ENCODE measurements at places on chromosomes 7 and 10.

DNA sequence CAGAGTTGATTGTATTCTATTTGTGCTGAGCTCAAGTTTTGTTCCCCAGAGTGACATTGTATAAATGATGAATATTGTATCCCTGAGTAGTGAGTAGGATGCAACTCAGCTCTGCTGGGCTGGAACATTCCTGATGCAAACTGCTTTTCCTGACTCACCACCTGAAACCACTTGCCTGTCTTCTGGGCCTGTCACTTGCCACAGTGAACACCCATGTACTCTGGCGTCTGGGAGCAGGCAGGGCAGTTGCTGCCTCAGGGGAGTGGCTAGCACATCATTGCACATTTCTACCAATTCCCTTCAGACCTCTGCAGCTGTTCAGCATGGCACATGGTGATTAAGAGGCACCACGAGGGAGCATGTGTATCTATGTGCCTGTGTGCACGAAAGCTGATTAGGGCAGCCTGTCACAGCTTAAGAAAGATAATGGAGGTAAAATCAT lies 157.3 kb downstream of the SND1 start:
- no peak for DNase-seq

DNA sequence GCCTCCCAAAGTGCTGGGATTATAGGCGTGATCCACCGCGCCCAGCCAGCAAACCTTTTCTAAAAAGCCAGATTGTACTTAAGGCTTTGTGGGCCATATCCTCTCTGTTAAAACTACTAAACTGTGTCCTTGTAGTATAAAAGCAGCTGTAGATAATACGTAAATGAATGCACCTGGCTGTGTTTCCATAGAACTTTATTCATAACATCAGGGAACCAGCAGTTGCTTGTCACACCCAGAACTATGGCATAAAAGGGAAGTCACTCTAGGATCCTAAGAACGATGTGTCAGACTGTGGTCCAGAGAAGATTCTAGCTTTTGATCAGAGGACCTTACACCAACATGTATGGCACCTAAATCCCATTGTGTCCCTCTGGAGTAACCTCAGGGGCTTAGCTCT lies 63.0 kb downstream of the DENND2A start:
- no peak for DNase-seq

- peak; percentile 44 for DNase-seq
Observed at GRCh38 chr7:44477063-44477830, 13.2 kb downstream of the NUDCD3 start.

DNA sequence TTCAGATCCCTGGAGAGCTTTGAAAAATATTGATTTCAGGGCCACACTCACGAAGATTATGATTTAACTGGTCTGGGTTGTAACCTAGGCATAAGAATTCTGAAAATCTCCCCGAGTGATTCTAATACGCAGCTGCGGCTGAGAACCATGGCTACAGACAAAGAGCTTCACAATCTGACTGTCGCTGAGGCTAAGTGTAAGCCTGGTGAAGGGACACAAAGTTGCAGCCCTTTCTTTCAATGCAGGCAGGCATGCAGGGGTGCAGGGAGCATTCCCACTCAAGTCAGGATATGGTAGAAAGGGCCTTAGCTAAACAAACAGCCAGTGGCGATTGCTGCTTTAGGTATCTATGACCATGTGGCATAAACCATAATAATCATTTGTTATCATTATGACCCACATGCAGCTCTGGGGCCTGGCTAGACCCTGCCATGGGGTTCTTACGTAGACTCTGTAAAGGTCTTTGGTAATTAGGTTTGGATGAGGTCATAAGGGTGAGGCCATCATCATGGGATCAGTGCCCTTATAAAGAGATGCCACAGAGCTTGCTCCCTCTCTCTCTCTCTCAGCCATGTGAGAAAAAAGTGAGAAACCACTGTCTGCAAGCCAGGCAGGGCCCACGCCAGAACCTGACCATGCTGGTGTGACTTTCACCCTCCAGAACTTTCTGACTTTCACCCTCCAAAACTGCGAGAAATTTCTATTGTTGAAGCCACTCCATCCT lies 88.4 kb upstream of the LANCL2 start:
- DNase-seq: no peak

DNA sequence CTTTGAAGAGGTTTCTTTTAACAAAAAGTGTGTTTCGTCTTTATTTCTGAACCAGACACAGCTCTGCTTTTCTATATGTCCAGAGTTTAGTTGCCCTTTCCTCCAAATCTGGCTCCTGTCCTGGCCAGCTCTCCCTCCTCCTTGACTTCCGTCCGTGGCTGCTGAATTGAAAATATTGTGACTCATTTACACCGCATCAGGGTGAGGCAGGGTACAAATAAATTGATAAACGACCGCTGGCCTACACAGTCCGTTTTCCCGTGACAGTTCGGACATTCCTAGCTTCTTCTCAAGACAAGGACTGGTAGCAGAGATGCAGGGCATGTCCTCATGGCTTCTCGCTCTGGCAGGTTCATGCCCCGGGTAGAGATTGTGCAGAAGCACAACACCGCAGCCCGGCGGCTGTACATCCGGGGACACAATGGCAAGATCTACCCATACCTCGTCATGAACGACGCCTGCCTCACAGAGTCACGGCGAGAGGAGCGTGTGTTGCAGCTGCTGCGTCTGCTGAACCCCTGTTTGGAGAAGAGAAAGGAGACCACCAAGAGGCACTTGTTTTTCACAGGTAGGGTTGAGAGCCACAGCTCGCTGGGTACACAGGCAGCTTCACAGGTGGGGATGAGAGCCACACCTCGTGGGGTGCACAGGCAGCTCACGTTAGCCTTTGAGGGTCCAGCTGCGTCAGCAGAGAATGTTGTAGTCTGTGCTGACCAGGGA lies 126.6 kb downstream of the TRRAP start:
- no peak for DNase-seq

DNA sequence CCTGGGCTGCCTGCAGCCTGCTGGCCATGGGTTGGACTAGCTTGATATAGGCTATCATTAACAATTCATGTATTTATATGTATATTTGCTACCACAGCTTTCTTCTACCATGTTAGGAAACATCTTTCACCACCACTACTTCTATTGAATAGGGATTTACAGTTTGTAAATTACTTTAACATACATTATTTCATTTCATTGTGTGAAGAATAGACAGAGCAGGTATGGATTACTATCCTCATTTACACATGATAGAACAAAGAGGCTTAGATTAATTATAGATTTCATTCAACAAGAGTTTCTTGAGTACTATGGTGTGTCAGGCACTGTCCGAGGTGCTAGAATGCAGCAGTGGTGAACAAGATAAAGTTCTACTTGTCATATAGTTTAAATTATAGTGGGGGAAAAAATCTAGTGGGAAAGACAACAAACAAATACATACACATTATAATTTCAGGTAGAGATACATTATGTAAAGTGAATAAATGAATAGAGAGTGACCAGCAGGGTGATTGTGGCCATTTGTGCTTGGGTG lies 20.6 kb downstream of the VTI1A start:
- no peak for DNase-seq

DNA sequence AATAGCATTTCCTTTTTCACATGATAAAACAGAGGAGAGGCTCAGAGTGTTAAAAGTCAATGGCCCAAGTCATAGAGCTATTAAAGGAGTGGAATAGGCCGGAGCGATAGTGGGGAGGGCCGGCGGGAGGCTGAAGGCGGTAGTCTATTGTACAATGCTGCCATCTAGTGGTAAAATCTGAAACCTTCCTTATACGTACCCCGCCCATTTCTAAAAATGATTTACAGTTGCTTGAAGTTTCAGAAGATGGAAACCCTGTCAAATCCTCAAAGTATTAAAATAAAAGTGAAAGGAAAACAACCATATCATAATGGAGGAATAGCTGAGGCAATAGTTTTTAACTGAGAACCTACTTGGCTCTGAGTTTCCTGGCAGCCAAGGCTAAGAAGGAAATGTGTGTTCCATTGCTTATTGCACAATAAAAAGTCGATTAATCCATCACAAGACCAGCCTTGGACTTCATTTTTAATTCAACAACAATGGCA lies 209.1 kb downstream of the CCSER2 start:
- no peak for DNase-seq

- DNase-seq: no peak
Observed at GRCh38 chr10:71780719-71781118, 7.4 kb upstream of the VSIR start.

- DNase-seq: no peak
Observed at GRCh38 chr10:123790132-123790885, 101.3 kb downstream of the CPXM2 start.

- no peak for DNase-seq
Observed at GRCh38 chr10:102945449-102945848, 27.4 kb downstream of the CNNM2 start.

GRCh38 chr7:152050547-152050971 lies 25.1 kb downstream of the GALNT11 start:
- no peak for DNase-seq

DNA sequence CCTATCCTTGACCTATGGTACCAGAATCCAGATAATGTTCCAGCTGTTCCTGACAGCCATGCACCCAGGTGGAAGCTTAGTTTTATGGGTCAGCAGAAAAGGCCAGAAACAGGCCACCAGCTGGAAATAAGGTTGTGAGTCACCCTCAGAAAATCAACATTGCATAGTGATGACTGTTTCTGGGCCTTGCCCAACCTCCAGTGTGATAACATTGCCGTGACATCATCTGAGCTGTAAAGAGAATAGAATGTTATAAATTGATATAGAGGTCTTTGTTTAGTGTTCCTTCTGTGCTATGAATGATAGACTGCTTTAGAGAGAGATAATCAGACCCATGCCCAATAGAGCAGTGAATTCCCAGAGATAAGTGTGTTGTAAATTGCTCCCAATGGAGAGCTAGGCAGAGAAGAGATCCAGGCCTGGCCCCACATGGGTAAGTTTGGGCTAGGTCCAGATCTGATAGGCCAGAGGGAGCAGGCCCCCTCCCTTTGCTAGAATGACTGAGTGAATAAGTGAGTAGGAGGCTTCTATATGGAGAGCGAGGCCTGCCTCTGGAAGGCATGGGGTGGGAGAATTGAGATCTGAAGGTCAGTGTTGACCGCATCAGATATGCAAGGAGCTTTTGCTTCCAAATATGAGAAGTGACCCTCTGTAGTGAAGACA lies 14.2 kb upstream of the HPS1 start:
- DNase-seq: no peak

GRCh38 chr7:98285157-98286092 lies 3.9 kb downstream of the BRI3 start:
- DNase-seq: no peak

GRCh38 chr7:44308596-44309270 lies 16.7 kb downstream of the CAMK2B start:
- no peak for DNase-seq

DNA sequence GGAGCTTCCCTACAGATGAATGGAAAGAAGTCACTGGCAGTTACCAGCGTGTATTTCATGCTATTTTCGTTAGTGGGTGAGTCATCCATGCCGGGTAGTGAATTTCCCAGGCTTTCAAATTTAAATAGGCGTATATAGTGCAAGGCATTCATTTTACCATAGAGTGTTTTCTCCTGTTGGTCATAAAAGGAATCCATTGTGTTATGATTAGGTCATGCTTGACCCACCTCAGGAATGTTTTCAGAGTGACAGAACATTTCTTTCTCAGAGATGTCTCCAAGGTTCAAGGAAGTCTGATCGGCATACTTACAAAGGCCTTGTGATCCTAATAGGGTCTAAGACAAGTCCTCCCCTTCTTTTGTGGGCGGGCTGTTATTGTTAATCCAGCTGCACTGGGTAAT lies 110.7 kb downstream of the AKR1D1 start:
- DNase-seq: no peak

DNA sequence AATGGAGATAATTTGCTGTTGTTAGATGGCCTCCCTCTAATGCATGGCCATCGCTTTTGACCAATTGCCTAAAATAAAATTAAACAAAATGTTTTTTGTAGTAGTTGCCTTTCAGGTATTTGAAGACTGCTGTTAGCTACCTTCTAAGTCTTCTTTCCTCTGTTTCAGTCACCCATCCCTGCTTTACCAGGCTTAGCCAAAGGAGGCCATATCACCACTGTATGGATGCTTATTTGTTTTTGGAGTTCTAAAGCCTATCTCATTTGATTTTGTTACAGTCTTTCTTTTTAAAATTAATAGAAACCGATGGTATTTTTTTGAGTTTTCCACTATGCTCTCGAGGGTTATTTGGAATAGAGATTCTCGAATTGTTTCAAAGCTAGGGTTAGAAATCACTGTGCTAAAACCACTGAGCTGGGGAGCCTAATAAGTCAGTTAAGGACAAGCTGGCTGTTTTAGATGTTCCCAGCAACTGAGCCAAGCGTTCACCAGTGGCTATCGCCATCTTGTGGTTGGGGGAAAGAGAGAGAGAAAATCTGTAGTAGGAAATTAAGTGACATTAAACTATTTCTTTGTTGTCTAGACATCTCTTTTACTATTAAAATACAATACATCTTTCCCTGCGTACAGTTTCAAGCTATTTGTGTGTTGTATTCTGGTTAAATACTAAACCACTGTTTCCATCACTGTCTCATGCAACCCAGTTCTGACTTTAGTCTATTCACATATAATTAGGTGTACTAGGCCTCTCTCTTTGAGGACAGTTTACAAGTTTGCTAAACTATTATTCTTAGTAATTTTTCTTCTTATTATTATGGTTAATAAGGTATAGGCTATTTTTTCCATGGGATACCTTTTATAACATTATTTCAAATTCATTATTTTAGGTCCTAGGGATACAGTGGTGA lies 52.2 kb downstream of the GPR158 start:
- no peak for DNase-seq

- no peak for DNase-seq
Observed at GRCh38 chr7:116577320-116577871, 52.6 kb downstream of the CAV1 start.

DNA sequence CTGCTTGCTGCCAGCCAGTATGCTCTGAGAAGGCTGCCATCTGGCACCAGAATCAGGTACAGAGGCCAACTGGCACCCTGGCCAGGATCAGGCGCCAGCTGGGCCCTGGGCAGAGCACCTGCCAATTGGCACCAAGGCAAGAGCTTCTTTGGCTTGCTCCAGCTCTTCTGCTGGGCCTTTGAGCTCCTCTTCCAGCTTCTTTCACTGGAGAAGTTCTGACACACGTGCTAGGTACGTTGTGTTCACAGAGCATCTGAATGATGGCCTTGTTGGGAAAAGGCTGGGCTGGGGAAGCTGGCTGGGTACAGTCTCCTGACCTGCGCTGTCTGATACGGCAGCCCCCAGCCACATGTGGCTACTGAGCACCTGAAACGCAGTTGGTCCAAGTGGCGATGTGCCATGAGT lies 31.7 kb upstream of the OPALIN start:
- DNase-seq: no peak

DNA sequence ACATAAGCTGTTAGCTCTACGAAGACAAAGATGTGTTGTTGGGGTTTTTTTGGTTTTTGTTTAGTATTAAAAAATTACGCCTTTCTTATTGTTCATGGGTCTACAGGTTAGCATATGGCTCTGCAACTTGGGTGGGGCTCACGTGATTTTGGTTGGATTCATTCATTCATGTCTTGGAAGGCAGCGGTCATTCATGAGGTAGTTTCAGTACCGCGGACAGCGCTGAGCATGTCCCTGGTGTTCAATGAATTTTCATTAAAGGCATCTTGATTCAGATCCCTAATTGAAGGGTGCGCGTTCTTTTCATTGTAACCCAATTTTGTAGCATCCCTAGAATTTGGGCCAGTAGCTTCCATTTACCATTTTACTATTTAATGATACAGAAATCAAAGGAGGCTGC lies 42.9 kb upstream of the TCERG1L start:
- DNase-seq: no peak
